Renal pelvis (tissue), 12 donors: ENCODE measurements at places on chromosomes 13 and 19. TPM values are rescaled to one million over a fixed set of nuclear protein-coding genes. Genes with fewer than 3 reads are reported as not detected.

The ZNF763 gene
- polyA plus RNA-seq = 10.8 TPM

DNA sequence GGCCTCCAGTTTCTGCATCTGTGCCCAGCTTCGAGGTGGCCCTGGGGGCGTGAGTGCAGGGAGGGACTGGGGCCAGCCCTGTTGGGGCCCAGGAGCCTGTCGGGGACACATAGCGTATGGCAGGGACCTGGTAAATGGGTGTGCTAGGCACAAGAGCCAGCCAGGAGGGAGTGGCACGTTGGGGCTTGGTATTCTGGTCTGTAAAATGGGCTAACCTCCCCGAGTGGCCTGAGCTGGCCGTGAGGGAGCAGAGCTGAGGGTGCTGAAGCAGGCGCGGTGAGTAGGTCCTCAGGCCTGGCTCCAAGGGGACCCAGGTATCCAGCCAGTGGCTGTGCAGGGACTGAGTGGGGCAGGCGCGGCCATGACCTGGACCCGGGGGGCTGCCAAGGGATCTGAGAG lies 4.3 kb downstream of the PTOV1 start:
- DNase-seq = no peak

DNA sequence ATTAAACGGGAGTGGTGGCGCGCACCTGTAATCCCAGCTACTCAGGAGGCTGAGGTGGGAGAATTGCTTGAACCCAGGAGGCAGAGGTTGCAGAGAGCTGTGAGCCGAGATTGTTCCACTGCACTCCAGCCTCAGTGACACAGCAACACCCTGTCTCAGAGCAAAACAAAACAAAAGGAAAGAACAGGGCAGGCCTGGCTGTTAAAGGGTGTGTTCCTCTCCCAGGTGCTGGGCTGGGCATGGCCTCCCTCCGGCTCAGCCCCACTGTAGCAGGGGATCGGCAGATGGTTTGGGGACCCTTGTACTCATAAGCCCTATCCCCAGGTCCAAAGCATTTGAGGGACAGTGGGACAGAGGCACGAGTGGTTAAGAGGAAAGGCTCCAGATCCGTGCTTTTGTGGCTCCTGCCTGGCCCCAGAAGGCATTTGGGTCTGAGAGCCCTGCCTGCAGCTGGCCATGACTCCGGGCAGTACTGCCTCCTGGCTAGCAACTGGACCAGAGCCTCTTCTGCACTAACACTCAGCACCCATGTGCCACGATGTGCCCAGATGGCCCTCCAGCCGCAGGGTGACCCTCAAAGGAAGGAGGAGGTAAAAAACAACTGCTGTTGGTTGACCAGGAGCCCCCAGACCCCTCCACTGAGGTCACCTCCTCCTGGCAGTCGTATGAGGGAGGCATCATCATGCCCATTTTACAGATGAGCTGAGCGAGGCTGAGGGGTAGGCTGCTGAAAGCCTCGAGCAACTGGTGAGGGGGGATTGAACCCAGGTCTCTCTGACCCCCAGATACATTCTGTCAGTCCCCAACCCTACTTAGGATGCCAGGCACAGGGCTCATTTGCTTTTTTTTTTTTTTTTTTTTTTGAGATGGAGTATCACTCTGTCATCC lies 10.0 kb downstream of the RFX1 start:
- no peak for DNase-seq

GRCh38 chr13:103187721-103188156 lies 121.5 kb upstream of the SLC10A2 start:
- no peak for DNase-seq

GRCh38 chr13:45879666-45880065 lies 28.1 kb upstream of the SIAH3 start:
- DNase-seq = no peak

- no peak for DNase-seq
Measured at GRCh38 chr13:25494698-25495411, 123.1 kb downstream of the ATP8A2 start.
